ENCODE measurements at places on chromosomes 1 and 21. TPM values are rescaled to one million over a fixed set of nuclear protein-coding genes. Genes with fewer than 3 reads are reported as not detected.

DNA sequence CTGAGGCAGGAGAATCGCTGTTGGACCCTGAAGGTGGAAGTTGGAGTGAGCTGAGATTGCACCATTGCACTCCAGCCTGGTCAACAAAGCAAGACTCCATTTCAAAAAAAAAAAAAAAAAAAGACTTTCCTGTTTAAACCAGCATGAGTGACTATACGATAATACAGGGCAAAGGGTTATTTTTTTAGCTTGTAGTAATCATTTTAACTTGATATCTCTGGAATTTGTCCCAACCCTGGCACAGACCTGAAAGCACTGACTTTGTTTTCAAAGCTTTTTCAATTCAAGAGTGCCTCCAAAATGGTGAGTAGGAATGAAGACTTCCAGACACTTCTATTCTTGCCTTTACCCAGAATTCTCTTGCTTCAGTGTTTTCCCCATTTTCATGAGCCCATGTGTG lies 4.4 kb upstream of the TMCO2 start:
- no peak overlapping the region for H3K27ac ChIP-seq
- no peaks in the 10 kb centered on the region for H3K4me1 ChIP-seq
- no peak overlapping the region for H3K4me3 ChIP-seq
- DNase-seq = no peak
- H3K27me3 ChIP-seq = no peaks in the 10 kb centered on the region

DNA sequence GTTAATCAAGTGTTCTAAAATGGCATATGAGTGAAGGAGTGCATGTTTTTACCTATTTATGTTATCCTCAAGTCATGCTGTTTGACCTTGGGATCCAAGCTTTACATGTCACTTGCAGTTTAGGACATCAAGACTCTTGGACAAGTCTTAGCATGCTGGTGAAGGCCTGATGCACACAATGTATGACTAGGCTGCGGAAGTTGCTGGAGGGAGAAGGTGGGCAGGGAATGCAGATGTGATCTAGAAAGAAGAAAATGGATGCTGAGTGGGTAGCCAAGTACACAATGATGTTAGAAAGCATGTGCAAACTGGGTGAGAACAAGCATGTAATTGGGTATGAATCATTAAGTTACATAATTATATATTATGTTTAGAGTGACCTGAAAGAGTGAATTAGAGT lies 301.8 kb downstream of the BRINP2 start:
- H3K4me1 ChIP-seq = peaks cover 5% of the 10 kb centered on the region
- H3K27me3 ChIP-seq = no peaks in the 10 kb centered on the region
- no peaks in the 10 kb centered on the region for H3K36me3 ChIP-seq
- DNase-seq = no peak

DNA sequence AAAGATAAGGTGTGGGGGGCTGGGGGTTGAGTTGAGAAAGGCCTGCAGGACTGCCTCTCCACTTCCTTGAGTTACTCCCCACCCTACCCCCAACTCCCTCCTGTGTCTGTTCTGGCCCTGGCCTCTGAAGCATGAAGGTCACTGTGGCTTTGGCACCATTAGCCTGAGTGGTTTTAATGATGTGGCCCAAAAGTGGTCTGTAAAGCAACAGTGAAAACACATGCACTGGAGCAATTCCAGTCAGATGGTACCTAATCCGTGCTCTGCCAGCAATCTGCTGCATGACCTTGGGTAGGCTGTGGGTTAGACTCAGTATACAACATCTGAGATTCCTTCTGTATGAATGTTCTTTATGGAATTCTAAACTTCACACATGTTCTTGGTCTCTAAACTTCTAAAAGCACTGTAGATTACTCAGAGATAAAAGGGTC lies 86.5 kb upstream of the ATP1A1 start:
- H3K27me3 ChIP-seq = no peaks in the 10 kb centered on the region
- no peak overlapping the region for H3K4me3 ChIP-seq
- no peaks in the 10 kb centered on the region for H3K4me1 ChIP-seq
- H3K27ac ChIP-seq = no peak overlapping the region

GRCh38 chr21:32599091-32599490 lies 13.1 kb downstream of the CFAP298 start:
- no peak overlapping the region for H3K4me3 ChIP-seq
- H3K4me1 ChIP-seq = no peaks in the 10 kb centered on the region
- no peak overlapping the region for H3K27ac ChIP-seq
- no peaks in the 10 kb centered on the region for H3K36me3 ChIP-seq
- no peak for DNase-seq

DNA sequence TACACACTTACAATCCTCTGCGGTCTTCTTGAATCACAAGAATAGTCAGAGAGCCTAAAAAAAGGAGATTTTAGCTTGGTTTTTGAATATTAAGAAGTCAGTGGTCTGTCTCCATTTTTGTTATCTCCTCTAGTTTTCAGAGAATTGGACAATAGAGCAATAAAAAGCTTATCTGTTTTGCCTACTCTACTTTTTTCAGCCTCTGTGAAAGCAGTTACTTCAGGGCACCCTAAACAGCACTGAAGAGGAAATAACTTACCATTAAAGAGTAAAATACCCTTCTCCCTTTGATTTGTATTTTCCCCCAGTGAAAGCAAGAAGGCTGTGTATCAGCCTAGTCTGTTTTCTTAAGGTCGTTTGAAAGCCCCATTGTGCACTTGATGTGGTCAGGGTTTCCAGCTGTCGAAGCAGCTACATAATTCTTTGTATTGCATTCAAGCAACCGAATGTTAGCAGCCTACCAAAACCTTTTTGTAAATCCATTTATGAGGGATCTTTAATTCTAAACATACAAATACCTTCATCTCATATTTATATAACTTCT lies 1.0 kb downstream of the NTMT2 start:
- H3K36me3 ChIP-seq = no peaks in the 10 kb centered on the region
- no peak for DNase-seq
- no peaks in the 10 kb centered on the region for H3K27me3 ChIP-seq
- H3K4me3 ChIP-seq = no peak overlapping the region
- no peak overlapping the region for H3K27ac ChIP-seq

GRCh38 chr1:215267495-215267894 lies 185.0 kb downstream of the KCNK2 start:
- H3K4me3 ChIP-seq = no peak overlapping the region
- no peaks in the 10 kb centered on the region for H3K36me3 ChIP-seq
- H3K4me1 ChIP-seq = no peaks in the 10 kb centered on the region
- no peaks in the 10 kb centered on the region for H3K27me3 ChIP-seq
- no peak overlapping the region for H3K27ac ChIP-seq
- DNase-seq = no peak

DNA sequence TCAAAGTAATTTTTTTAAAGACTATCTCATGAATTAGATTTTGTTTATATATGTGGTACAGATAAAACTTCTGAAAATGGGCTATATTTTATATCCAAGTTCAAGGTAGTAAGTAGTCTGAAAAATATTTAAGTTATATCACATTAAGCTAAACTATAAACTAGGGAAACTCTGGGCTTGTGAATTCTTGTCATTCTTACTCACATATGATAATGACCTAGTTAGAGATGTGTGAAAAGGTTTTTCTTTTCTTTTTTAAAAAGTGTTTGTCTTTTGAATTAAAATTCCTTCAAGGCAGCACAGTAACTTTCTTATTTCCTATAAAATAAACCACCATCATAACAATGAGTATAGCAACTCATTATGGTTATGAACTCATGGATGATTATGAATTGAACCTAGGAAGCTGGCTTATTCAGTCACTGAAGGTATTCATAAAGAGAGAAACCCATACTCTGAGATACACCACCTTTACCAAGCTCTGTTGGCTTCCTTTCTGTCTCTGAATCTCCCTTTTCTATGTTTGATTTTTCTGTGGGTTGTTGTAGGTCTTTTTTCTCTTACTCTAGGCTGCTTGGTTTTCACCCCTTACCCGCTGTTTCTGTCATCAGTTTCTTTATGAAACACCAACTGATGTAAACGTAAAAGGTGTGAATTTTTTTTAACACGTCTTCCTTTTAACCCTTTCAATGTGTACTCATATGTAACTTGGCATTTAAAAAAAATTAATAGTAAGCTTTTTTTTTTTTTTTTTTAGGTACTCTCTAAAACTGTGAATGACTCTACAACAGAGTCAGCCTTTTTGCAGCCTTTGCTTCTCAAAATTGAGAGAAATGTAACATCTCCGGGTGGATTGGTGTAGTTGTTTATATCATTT lies 25.2 kb downstream of the IL12RB2 start:
- no peak for DNase-seq
- H3K27ac ChIP-seq = no peak overlapping the region
- H3K4me1 ChIP-seq = no peaks in the 10 kb centered on the region
- H3K36me3 ChIP-seq = no peaks in the 10 kb centered on the region
- H3K4me3 ChIP-seq = no peak overlapping the region
- no peaks in the 10 kb centered on the region for H3K27me3 ChIP-seq

The ZNF697 gene
- 2.7 TPM for total RNA-seq

The MSH4 gene
- 0.24 TPM for total RNA-seq

The FCRL6 gene
- not detected for total RNA-seq

The DCST2 gene
- not detected for total RNA-seq

The PCP4L1 gene
- not detected for total RNA-seq

The ADCY10 gene
- total RNA-seq = not detected

Measured in gastrocnemius medialis (tissue), 4 donors.